ENCODE measurements at places on chromosomes 7 and 10.

GRCh38 chr7:102935450-102936115, 22.8 kb downstream of the LRRC17 start:
- DNase-seq: no peak

DNA sequence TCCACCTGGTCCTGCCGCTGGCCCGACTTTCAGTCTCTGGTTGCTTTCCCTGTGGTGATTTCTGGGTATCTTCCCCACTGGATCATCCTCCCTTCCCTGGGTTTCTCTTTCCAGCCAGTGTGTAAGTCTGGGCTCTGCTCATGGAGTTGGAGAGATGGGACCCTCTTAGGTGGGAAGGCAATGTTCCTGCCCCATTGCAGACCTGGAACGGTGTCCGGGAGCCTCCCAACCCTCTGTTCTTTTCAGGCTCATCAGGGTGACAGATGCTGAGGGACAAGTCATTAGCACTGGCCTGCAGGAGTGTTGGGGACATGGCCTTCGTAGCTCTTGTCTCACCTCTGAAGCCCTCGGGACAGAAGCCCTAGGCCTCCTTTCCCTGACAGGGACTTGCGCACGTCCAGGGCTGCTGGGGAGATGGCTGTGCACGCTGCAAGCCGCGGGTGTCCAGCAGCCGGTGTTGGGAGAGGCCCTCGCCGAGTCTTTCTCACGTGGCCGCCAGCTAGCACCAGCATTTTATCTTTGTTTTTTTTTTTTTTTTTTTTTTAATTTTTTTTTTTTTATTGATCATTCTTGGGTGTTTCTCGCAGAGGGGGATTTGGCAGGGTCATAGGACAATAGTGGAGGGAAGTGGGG, 17.2 kb downstream of the ZNF783 start:
- no peak for DNase-seq

DNA sequence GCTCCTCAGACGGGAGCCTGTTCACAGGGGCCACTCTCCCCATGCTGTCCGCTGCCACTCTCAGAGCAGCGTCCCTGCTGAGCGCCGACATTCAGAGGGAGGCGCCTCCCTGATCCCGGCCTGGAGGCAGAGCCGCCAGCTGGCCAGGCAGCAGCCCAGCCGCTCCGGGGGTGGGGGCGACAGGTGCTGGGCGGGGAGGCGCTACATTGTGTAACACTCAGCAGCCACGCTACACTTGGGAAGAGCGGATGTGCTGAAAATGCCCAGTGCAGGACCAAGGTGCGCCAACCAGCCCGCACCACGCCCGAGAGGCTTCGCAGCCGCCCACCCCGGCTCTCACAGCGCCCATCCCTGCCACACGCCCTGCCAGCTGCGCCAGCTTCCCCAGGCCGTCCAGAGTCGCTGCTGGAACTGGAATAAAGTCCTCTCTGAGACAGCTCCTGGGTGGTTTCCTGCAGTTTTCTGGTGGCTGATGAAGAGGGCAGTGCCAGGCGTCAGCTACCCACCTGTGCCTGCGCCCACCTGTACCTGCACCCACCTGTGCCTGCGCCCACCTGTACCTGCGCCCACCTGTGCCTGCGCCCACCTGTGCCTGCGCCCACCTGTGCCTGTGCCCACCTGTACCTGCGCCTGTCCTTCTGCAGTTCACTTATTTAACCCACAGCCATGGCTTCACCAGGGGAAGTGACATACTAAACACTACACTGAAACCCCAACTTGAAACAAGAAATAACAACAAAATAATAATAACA, 25.7 kb downstream of the STK32C start:
- DNase-seq: no peak

GRCh38 chr7:5396542-5396941, 27.1 kb downstream of the TNRC18 start:
- peak; percentile 61 for DNase-seq

GRCh38 chr10:127972751-127973357, 66.0 kb downstream of the PTPRE start:
- DNase-seq: no peak

- DNase-seq: no peak
Observed at GRCh38 chr7:27994639-27995038, 186.0 kb downstream of the JAZF1 start.
